ENCODE measurements at places on chromosomes 16 and 17.
A peak's percentile ranks its signal among the peaks of the same experiment; 100 is the strongest.

DNA sequence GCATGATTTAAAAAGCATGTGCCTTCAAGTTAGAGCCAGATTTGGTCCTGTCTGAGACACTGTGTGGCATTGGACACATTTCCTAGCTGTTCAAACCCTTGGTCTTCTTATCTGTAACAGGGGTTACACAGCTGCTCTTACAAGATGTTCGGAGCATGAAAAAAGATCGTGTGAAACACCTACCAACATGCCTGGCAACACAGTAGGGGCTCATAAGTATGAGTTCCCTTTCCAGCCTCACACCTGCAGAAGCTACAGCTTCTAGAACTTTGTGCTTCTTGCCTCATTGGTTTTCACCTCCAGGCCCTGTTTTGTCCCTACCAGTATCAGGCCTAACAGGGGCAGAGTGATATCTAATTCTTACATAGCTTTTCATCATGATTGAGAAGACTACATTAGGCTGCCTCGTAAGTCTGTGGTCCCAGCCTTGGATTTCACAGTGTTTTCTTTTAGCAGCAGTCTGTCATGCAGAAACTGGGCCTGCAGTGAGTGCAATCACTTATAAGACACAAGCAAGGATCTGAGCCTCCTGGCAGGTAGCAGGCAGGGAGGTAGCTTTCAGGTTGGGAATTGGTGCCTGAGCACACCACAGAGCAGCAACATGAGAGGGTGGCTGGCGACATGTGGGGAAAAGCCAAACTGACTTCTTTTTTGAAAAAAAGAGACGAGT is 78.8 kb downstream of the CCDC182 start:
- DNase-seq, result no peak

DNA sequence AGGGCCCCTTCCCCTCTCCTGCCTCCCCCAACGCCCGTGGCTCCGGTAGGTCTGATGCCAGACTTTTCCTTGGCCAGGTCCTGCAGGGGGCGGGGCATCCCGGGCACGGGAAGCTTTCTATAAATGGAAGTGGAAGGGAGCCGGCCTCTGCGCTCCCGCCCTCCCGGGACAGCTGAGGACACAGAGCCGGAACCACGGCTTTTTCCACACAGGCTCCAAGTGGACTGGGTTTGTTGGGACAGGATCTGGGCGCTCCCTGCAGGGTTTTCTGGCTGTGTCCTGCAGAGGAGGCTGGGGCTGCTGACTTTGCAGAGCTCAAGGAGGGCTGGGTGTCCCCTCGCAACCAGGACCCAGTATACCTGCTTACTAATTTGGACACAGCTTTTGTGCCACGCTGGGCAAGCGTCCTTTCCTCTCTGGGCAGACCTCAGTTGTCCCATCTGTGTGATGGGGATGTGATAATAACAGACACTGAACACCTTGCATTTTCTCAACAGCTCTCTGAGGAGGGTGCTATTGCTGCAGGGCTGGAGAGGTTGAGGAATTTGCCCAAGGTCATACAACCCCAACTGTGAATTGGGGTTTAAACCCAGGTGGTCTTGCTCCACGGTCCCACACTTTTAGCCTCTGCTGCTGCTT is 1.8 kb downstream of the TNS4 start:
- DNase-seq, result peak; percentile 96

GRCh38 chr17:21283482-21284318 is 811 bp upstream of the MAP2K3 start:
- no peak for DNase-seq

GRCh38 chr17:82250868-82251500 is 22.1 kb downstream of the SLC16A3 start:
- DNase-seq, result peak; percentile 65

DNA sequence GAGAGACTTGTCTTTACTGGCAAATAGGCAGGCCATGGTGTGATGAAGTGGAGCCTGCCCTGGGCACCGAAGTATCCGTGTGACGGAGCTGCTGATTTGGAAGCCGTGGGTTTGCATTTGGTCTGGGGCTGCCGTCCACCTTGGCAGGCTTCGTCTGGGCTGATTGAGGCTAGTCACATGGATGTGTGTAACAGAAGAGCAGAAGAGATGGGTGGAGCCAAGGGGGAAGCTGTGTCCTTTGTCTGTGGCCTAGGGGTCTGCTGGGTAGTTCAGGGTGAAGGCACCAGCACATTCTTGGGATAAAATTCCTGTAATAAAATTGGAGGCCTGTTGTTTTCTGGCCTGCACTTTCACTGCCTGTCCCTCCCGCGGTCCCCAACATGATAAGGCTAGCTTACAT is 106.1 kb downstream of the AATF start:
- DNase-seq, result no peak

DNA sequence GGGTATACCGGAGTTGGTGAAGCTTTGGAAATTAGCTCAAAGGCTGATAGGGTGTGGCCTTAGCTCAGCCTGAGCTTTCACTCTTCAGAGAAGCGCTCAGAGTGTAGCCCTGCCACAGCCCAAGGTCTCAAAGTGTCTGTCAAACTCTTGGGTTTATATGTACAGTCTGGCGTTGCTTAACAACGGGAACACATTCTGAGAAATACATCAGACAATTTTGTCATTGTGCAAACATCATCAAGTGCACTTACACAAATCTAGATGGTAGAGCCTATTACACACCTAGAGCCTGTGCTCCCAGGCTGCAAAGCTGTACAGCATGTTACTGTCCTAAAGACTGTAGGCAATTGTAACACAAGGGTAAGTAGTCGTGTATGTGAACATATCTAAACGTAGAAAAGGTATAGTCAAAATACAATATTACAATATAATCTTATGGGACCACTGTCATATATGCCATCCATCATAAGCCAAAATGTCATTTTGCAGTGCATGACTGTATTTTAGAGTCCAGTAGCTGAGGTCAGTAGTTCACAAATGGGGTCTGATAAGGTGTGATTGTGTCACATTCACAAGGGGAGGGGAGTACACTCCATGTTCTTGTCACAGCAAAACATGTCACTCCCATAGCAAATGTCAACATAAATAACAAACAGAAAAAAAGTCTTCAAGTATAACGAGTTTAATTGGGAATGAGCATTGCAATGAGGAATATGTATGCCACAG is 20.6 kb downstream of the CHAD start:
- DNase-seq, result no peak

DNA sequence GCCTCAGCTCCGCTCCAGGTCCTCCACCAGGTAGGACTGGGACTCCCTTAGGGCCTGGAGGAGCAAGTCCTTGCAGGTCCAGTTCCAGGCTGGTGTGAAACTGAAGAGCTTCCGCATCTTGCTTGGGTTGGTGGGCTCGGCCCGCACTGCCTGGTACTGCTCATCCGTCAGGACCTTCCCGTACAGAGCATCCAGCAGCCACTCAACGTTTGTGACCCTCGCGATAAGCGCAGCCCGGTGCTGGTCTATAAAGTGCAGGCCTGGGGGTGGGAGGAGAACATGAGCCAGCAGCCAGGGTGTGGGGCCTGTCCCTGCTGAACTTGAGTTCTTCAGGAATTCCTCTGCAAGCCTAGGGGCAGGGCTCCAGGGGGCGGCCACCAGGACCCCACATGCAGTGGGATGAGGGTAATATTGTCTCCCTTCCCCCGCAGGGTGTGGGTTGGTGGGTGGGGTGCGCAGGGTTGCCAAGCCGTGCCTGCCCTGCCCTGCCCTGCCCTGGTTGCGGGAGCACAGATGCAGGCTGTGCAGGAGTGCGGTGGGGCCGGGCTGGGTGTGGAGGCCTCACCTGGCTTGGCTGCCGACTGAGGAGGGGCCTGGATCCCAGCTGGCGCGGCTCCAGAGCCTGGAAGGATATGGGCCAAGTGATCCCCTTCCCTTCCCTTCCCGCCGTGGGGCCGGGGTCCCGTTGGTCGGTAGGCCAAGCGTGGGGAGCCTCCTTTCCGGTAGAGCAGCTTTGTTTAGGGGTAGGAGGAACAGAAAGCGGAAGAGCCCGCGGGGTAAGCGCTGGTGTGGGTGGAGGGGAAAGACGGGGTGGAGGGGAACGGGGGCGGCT is 762 bp downstream of the PYCARD start:
- peak; percentile 85 for DNase-seq

DNA sequence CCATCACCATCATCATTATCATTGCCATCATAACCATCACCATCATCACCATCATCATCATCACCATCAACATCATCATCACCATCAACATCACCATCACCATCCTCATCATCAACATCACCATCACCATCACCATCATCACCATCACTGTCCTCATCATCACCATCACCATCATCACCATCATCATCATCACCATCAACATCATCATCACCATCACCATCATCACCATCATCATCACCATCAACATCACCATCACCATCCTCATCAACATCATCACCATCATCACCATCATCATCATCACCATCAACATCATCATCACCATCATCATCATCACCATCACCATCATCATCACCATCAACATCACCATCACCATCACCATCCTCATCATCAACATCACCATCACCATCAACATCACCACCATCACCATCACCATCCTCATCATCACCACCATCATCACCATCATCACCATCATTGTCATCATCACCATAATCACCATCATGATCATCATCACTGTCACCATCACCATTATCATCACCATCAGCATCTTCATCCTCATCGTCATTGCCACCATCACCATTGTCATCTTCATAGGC is 23.9 kb downstream of the COX4I1 start:
- DNase-seq, result no peak

- DNase-seq, result no peak
These were observed 55.6 kb downstream of the CYLD start for GRCh38 chr16:50797456-50797855.

- no peak for DNase-seq
These were observed 24.4 kb downstream of the YWHAE start for GRCh38 chr17:1375615-1376014.

DNA sequence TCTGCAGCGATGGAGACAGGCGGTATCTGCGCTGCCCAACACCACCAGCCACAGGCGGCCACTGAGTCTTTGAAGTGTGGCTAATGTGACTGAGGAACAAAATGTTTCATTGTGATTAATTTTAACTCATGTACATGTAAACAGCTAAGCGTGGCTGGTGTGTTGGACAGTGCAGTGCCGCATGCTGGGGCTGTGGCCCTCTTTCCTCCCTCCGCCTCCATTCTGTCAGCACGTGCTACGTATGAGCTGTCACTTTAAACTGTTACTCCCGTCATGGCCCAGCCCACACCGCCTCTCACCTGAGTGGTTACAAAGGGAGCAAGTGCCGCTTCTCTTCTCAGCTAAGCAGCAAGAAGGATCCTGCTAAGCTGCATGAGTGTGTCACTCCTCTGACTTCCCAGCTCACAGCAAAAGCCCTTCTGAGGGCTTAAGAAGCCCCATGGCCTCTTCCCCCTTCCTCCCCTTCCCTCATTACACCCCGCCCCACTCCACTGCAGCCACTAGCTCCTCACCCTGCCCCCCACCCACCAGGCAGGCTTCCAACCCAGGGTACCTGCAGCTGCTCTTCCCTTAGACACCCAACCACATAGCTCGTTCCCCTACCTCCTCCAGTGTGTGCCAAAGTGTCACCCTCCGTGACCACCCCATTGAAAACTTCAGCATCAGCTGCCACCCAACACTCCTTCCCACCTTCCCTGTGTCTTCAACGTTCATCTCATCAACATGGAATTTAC is 15.0 kb downstream of the HASPIN start:
- no peak for DNase-seq
